ENCODE measurements at places on chromosomes 1 and 21.

DNA sequence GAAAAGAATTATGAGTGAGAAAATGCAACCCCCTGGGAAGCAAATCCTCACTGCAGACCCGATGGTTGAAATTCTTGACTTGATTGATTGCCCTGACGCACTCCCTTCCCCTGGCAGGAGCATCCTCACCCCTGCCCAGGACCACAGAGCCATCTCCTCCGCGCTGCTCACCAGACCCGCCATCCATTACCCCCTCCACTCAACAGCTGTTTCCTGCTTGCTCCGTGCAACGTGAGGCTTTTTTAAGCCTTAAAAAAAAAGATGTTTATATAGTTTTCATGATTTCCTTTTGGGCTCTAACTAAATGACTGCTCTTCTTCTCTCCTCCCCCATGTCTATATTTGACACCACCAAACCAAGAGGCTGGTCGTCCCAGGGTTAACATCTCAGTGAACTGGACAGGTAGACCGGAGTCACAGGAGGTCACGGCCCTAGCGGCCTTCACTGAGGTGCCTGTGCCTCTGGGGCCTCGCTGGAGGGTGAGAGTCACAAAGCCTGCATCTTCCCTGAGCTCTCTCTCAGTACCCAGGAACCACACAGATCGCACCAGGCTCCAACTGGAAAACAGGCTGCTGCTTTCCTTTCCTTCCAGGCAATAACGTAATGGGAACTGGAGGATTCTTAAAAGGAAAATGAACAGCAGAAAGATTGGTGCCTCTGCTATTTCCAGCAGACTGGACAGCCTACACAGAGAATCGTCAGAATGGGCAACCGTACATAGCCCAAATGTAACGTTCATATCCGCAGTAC is 49.8 kb downstream of the ZBTB18 start:
- DNase-seq = no peak

- DNase-seq = no peak
Measured at GRCh38 chr21:24255591-24255990, 1351.7 kb downstream of the MRPL39 start.

- DNase-seq = peak; percentile 83
Measured at GRCh38 chr1:30877205-30877912, 31.2 kb downstream of the SDC3 start.

DNA sequence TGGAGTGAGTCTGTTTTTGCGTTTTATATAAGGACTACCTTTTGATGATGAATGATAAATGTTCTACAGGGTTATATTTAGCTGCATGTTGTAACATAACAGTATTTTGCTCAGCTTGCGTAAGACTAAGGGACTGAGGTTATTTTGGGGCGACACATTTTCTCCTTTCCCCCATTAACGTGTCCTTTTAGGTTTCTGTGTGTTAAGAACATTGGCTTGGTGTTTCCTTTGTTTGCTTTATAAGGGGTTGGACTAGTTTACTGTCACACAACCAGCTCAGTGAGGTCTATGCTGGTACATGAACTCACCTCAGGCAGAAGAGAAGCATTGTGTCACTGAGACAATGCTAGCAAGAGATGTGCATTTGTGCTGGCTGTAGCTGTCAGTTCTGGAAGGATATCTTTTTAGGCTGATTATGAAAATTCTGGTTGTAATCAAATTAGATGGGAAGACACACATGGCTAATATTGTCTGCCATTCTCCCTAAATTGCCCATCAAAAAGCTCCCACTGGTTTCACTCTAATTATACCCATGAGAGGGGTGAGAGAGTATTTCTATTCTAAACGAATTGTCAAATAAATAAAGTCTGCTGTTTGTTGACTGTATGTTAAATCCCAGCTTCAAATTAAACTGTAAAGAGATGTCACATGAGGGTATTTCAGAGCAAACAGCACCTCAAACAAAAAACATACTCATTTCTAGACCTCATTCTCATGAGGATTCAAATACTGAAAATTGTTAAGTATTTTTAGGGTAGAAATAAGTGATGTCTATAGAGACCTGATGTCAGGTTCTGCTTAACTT is 62.6 kb downstream of the CDC14A start:
- no peak for DNase-seq

- peak; percentile 2 for DNase-seq
Measured at GRCh38 chr1:202624781-202625108, 85.5 kb downstream of the SYT2 start.

GRCh38 chr1:2257245-2257627 is 29.1 kb downstream of the SKI start:
- DNase-seq = peak; percentile 83

GRCh38 chr1:180096584-180097325 is 57.9 kb upstream of the QSOX1 start:
- no peak for DNase-seq

GRCh38 chr1:119302011-119302410 is 66.6 kb upstream of the HAO2 start:
- DNase-seq = no peak

- no peak for DNase-seq
Measured at GRCh38 chr21:42665026-42665425, 11.6 kb downstream of the PDE9A start.

DNA sequence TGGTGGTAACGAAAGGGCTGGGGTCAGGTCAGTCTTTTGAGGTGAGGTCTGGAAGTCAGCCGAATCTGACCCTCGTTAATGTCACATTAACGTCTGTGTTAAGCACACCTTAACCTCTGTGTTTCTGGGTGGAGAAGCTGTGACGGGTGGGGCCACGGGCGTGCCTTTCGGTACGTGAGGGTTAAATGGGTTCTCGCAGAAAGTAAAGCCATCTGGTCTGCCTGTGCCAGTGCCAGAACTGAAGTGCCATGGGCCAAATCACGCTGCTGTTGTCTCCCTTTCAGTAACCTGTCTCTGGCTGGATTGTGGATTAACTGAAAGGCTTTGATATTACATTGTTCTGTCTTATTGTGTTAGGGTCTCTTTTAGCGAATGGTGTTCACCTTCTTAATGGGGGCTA is 14.4 kb downstream of the URB2 start:
- DNase-seq = no peak

DNA sequence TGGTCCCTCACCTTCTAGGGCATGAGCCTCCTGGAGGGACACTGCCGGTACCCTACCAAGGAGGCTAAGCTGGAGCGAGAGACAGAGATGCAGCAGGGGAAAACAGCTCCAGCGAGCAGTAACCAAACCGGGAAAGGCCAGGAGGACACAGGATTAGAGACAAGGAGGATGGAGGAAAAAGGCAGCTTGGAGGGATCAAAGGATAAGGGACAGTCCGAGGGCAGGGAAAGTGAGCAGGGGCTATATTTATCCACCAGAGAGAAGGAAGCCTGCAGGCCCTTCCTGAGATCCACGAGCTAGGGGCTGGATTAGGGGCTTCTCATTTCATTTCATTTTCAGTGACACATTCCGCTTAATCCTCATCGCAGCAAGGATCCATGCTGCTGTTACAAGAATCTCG is 33.8 kb upstream of the PRELP start:
- DNase-seq = no peak

DNA sequence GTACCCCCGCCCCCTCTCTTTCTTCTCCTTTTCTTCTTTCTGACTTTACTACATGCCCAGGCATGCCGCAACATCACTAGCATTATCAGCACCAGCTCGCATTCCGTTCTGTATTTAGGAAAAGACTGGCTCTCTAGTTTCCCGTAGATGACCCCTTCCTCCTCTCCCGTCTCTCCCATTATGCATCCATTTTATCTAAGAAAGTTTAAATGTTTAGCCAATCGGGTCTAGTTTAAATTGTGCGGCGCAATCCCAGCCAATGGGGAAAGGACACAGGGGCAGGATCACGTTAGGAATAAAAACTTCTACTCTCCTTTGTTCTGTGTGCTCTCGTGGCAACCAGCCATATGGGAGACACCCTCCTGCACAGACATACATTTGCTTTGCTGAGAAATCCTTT is 2.3 kb upstream of the KRTAP10-7 start:
- DNase-seq = no peak

- DNase-seq = no peak
Measured at GRCh38 chr1:183370399-183371058, 47.7 kb downstream of the NMNAT2 start.

GRCh38 chr1:61992257-61992656 is 202.4 kb upstream of the L1TD1 start:
- DNase-seq = no peak

DNA sequence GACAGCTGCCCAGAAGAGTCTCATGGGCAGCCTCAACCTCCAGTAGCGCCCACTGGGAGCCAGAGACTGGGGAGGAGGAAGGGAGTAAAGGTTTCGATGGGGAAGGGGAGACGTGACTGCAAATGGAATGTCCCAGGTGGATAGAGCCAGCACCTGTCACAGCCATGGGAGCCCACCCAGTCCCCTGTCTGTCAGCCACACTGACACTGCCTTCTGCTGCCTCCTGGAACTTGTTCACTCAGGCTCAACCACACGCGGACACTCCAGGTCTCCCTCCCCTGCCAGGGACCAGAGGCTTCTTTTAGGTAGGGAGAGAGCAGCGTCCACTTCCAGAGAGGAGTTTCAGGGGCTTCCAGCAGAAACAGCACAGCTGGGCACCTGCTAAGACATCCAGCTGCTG is 346.3 kb downstream of the NPHP4 start:
- DNase-seq = no peak

GRCh38 chr1:65509912-65510680 is 89.6 kb downstream of the LEPR start:
- DNase-seq = no peak

DNA sequence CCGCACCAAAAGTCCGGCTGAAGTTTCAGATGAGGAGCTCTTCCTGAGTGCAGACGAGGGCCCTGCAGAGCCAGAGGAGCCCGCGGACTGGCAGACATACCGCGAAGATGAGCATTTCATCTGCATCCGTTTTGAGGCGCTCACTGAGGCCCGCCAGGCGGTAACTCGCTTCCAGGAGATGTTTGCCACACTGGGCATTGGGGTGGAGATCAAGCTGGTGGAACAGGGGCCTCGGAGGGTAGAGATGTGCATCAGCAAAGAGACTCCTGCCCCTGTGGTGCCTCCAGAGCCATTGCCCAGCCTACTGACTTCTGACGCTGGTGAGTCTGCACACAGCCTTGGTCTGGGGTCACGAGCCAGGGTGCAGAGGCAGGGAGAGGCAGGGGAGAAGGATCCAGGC is 84.7 kb downstream of the TRIM11 start:
- DNase-seq = no peak

DNA sequence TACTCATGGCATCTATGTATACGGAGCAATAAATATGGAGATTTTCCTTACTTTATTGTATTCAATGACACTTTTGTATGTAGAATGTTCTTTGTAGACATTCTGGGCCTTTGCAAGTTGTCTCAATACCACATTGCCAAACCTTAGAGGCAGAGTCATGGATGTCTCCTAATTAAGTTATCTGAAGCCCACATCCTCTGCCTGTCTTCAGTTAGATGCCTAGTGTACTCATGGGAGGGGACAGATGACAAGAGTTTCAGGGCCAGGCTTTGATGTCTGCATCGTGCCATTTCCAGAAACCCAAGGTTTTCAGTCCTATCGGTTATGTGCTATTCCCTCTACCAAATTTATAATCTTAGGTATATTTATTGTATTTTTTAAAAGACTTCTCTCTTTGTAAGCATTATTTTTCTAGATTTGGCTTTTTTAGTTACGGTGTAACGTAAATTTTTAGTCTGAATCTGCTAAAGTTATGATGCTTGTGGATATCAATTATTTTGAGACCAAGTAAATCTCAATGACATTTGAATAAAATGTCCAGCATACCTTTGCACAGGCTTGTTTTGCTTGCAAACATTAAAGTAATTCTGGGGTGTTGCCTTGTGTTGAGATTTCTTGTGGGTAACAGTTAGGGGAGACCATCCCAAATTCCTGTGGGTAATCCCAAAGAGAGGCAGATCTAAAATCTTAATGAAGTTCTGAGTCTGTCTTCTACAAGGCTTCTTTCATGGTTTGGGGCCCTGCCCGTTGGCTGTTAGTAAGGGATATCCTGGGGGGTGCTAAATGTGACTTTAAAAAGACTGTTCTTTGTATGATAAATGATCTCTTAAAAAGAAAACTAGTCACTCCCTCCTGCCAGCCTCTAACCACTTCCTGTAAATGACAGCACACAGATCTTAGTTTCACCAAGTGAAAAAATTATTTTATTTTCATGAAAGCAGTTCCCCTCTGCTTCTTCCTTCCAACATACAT is 8.0 kb upstream of the MACF1 start:
- DNase-seq = no peak

GRCh38 chr1:212531796-212532195 is 76.8 kb upstream of the ATF3 start:
- no peak for DNase-seq

DNA sequence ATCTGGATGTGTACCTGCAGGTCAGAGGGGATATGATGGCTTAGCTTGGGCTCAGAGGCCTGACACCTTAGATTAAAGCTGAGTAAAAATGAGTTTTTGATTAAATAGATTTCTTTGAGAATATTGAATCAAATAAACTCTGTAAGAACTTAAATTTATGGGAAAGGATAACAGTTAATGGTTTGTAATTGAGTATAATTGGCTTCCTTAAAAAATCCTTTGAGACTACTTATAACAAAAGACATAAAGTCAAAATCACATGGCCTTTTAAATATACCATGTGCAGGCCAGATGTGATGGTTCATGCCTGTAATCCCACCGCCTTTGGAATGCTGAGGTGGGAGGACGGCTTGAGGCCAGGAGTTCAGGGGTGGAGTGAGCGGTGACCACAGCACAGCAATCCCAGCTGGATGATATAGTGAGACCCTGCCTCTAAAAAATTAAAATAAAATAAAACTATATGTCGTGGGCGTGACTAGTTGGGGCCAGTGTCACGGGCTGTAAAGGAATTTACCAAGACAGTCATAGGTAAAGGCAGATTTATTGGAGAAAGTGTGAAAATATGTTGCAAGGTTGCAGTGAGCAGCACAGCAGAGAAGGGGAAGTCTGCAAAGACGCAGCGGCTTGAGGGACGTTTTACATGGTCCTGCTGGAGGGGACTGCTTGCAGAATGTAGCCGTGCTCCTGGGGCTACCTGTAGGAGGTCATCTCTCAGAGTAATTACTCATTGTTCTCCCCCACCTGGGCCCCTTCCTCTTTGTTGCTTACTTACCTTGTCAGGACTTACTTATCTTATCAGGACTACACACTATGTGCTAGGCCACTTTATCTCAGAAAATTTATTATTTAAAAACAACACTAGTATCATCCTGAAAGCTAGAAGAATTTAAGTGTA is 122.3 kb downstream of the ZMYM4 start:
- DNase-seq = no peak

- peak; percentile 39 for DNase-seq
Measured at GRCh38 chr1:204045430-204045829, 27.5 kb upstream of the SOX13 start.

GRCh38 chr1:151145304-151146071 is 943 bp downstream of the SEMA6C start:
- DNase-seq = peak; percentile 79

GRCh38 chr21:41170442-41170841 is 2.5 kb downstream of the BACE2 start:
- DNase-seq = peak; percentile 23

- no peak for DNase-seq
Measured at GRCh38 chr1:153444078-153444477, 16.4 kb downstream of the S100A7 start.

GRCh38 chr1:26360807-26361604 is 7.1 kb upstream of the CRYBG2 start:
- no peak for DNase-seq

- DNase-seq = peak; percentile 76
Measured at GRCh38 chr1:20485527-20486456, at the start of gene CAMK2N1. Gene CAMK2N1 (minus strand): TSS chr1:20486210. CDS start chr1:20485379, 831 bp downstream.

- no peak for DNase-seq
Measured at GRCh38 chr1:59539961-59540681, 243.2 kb downstream of the FGGY start.

All from psoas muscle (tissue), 8 donors.